ENCODE measurements at places on chromosomes 3 and 15.

DNA sequence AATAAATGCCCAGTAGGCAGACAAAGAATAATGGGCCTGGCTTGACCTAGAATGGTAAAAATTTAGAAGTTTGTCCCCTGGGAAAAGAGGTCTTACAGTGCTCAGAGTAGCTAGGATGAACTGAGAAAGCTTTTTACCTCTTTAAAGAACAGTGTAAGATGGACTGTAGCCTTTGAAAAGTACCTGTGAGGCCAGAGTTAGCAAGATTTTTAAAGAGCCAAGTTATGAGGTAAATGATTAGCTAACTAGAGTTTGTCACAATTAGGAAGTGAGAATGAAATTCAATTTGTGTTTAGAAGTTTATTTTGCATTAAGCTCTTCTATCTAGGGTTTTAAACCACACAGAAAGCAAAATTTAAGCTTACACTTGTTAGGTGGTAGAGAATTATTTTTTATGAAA, 480.9 kb downstream of the ZIC1 start:
- DNase-seq = peak; percentile 5

DNA sequence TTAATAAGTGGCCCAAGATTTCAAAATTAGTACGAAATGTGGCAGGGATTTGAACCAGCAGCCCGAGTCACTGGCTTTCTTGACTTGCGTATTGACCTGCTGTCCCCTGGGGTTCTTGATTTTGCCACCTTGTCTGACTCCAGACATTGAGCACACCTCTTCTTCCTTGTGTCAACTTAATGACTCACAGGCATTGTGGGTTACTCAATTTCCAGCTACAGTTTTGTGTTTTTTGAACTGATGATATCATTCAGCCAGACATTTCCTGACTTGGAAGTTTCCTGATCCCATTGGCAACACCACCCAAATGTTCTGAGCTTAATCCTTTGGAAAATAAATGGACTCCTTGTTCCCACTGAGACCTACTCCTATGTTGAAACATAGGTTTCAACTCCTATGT, 64.2 kb downstream of the MOBP start:
- DNase-seq = no peak

- peak; percentile 43 for DNase-seq
These were observed at the start of gene CLSTN2 for GRCh38 chr3:139935016-139935865. CLSTN2 (plus strand) TSS chr3:139935185.

GRCh38 chr3:177530908-177531307, 333.6 kb upstream of the TBL1XR1 start:
- DNase-seq = no peak

- peak; percentile 36 for DNase-seq
These were observed 348.6 kb downstream of the PLCL2 start for GRCh38 chr3:17233398-17233800.

GRCh38 chr3:150613709-150614480, 10.8 kb downstream of the SELENOT start:
- DNase-seq = no peak

- no peak for DNase-seq
These were observed 159.4 kb upstream of the CHRM5 start for GRCh38 chr15:33808720-33809457.

- DNase-seq = no peak
These were observed 128.4 kb upstream of the RAD18 start for GRCh38 chr3:9091486-9092235.

GRCh38 chr15:43514241-43515057, 3.0 kb upstream of the MAP1A start:
- no peak for DNase-seq

GRCh38 chr3:170007031-170007663, 30.6 kb upstream of the GPR160 start:
- DNase-seq = peak; percentile 63

- DNase-seq = no peak
These were observed 37.5 kb downstream of the CHAC1 start for GRCh38 chr15:40990789-40991188.

GRCh38 chr15:49301562-49301961, 121.5 kb upstream of the FGF7 start:
- DNase-seq = no peak

DNA sequence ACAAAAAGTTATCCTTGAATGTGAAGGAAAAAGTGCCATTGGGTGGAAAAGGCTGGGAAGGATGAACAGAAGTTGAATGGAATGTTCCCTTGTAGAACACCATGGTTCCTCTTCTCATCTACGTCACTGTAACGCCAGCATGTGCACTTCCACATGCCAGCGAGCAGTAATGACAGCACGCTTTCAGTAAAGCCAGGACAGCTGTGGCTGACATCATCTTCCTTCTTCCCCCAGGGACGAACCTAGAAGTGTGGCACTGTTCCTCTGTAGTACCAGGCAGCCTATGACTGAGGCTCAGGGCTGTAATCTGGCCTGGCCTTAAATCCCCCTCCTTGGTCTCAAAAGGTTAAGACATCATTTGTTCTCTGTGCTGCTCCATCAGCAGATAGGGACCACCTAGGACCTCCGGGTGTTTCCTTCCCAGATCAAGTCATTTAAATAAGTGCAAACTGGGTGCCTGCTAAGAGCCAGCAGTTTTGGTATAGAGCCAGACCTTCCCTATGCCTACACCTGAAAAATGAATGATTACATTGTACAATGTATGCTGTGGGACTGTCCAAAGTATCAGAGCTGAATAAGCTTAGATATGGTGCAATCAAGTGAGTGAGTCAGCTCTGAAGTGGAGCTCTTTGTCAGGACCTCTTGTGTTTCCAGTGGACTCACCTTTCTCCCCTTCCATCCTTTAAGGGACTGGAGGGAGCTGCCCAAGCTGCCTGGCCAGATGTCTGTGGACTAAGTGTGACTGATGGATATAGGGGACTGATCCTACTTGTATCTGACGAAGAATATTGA, 5.6 kb upstream of the SRPRB start:
- no peak for DNase-seq

GRCh38 chr3:53544357-53544756, 49.9 kb downstream of the CACNA1D start:
- no peak for DNase-seq

DNA sequence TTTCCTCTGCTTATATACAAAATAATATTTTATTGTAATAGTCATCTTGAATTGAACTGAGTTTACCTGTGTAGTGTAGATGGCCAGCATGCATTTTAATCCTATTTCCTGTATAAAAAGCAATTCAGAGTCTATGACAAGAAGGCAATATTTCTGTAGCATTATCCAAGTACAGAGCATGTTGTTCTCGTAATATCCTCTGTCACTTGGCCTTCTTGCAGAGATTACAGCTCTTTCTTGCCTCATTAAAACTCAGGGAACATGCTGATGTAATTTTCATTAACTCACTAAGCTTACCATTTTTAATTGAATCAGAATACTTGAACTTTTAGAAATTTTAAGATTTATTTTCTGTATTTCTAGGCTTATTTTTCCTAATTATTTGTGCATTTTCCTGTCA, 203.3 kb upstream of the AGTR1 start:
- no peak for DNase-seq

- no peak for DNase-seq
These were observed 57.2 kb downstream of the CRTC3 start for GRCh38 chr15:90586948-90587347.

DNA sequence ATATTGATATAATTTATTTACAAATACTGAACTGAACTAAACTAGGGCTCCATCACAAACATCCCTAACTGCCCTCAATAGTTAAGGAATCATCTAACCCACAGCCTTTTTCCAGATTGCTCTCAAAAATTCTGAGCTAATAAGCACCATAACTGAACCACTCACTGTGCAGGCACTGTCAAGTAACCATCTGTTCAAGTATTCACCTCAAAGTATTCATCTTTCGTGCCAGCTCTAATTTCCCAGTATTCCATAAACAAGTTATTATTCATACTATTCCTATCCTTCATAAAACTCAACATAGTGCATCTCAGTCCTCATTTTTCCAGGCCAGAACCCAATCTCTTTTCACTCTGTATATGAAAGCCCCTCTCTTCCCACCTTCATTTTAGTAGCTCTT, 41.1 kb downstream of the THBS1 start:
- DNase-seq = no peak

DNA sequence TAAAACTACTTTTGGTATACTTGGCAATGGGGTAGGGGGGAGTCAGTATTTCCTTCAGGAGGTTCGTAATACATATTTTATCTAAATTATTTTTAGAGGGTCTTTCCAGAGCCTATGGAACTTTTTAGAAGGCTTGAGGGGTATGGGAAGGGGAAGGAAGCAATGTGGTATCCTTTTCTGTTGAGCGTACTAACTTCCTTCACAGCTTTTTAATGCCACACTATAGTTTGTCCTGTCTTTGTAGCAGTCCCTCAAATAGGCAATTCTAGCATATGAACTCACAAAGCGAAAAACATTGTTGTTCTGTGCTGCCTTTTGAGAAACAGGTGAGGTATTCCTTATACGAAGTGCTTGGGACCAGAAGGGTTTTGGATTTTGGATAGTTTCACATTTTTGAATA, 22.3 kb upstream of the P2RY13 start:
- no peak for DNase-seq

GRCh38 chr15:42915654-42916315, 4.8 kb downstream of the TTBK2 start:
- no peak for DNase-seq

GRCh38 chr3:140467104-140467577, 210.7 kb upstream of the TRIM42 start:
- DNase-seq = no peak

- DNase-seq = peak; percentile 81
These were observed 61.0 kb upstream of the ANKRD28 start for GRCh38 chr3:15858547-15859506.

DNA sequence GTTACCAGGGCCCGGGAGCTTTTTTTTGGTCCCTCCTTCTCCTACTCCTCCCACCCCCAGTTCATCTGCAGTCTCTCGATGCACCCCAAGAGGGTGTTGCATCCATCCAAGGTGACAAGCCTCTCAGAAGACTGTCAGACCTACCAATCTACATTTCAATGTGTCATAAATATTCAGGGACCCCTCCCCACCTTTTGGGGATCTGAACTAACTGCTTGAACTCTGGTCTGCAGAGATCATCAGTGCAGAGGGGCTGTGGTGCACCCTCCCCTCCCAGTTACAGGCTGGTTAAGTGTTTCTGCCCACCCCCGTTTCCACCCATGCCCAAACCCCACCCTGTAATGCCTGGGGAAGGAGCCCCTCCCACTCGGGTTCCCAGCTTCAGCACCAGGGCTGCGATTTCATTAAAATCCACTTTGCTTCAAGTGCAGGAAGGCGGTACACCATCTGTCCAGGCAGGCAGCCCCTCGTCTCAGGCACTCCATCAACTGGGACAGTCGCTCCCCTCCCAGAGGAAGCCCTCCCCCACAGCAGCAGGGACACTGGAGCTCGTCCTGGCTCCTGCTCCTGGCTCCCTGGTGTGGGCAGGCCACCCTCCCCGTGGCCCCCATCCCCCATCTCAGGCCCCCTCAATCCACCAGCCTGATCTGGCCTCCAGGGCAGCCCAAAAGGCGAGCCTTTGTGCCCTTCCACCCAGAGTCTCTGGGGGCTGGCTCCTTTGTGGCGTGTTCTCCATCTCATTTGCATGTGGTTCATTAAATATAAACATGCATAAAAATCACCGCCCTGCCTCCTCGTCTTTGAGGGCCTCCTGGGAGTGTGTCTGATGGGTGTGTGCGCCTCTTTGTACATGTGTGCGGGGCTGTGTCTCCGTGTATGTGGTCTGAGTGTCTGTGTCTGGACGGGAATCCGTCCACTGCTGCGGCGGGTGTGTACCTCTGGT, 32.3 kb downstream of the RNU5B-1 start:
- DNase-seq = no peak

DNA sequence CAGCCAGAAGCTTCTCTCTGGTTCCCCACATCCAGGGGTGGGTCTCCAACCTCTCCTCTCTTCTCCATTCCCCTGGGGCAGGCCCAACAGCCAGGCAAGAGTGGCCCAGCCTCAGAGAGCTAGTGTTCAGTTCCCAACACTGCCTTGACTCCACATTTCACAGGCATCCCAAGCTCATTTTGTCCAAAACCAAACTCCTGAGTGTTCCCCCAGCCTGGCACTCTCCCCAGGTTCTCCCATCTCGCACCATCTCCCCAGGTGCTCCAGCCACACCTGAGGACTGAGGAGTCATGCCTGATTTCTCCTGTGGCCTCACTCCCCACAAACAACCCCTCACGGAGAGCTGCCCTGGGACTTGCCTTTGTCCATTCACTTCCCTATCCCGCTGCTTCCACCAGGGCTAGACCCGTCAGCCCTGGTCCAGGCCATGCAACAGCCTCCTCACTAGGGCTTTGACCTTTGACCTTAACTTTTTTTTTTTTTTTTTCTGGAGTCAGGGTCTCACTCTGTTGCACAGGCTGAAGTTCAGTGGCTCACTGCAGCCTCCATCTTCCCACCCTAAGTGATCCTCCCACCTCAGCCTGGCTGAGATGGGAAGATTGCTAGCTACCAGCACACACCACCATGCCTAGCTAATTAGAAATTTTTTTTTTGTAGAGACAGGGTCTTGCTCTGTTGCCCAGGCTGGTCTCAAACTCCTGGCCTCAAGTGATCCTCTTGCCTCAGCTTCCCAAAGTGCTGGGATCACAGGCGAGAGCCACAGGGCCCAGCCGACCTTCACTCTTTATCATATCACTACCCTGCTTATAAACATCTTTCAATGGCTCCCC, 3.9 kb upstream of the CSK start:
- no peak for DNase-seq

DNA sequence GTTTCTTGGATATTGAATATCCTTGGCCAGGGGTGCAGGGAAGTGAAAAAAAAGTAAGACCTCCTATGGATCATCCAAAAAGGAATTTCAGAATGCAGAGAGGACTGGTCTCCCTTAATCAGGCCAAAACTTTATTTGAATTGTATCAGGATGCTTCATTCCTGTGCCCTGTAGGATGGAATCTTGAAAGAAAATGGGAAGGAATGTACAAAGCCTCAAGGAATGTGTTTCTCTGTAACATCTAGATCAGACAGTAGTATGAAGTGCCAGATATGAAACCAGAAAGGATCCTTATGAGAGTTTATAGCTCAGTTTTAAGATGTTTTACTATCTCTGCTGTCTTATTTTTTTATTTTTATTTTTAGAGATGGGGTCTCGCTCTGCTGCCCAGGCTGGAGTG, 6.5 kb upstream of the GSK3B start:
- DNase-seq = no peak

DNA sequence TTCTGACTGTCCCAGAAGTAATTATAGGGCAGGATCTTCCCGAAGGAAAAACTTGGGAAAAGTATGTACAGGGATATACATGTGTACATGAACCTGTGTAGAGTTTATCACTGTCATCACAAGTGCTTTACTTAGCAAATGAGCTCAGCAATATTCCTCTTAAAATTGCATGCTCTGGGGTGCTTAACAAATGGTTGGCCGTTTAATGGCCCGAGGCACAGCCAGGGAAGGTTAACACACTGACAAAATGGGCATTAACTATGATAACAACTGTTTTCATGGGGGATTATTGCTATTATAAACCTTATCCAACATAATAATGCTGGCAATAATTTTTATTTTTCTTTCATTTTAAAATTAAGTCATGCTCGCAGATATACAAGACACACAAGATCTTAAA, 459.3 kb downstream of the TUSC7 start:
- no peak for DNase-seq

DNA sequence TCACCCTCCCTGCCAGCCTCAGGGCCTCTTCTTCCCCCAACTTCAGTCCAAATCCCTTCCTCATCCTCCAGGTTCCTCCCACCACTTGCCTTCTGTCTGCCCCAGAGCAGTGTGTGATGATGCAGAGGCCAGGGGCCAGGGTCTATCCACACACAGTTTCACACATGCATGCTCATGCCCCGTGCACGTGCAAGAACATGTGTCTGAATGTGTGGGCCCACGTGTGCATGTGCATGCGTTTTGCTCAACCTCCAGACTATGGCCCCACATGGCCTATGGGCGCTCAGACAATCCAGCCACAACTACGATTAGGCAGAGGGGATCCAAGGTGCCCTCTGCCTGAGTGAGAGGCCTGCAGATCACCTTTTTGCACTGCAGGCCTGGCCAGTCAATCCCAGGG, 32.3 kb upstream of the SLC6A1 start:
- no peak for DNase-seq

All from GM20000 (cell line).